NCI-H1694 (cell line): ENCODE measurements at places on chromosomes 7 and 10.
A peak's percentile ranks its signal among the peaks of the same experiment; 100 is the strongest.

GRCh38 chr7:1271656-1272055, 39.0 kb downstream of the UNCX start:
- DNase-seq: no peak

DNA sequence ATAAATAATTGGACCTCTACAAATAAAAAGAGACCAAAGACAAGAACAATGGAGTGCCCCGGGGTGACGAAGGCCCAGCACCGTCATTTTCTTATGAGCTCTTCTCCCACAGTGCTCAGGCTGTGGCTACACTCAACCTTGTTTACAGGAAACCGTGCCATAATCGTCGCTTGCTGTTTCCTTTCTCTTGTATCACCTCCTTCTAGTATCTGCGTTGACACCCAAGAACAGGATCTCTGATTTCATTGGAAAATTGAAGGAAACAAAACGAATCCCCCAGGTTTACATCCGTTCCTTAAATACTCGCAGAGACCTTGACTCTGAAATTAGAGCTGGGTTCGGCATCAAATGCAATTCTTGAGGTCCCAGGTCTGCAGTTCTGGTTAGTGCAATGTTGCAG, 1.7 kb upstream of the IGFBP3 start:
- DNase-seq: no peak

GRCh38 chr7:155276800-155277375, 20.8 kb upstream of the INSIG1 start:
- no peak for DNase-seq

DNA sequence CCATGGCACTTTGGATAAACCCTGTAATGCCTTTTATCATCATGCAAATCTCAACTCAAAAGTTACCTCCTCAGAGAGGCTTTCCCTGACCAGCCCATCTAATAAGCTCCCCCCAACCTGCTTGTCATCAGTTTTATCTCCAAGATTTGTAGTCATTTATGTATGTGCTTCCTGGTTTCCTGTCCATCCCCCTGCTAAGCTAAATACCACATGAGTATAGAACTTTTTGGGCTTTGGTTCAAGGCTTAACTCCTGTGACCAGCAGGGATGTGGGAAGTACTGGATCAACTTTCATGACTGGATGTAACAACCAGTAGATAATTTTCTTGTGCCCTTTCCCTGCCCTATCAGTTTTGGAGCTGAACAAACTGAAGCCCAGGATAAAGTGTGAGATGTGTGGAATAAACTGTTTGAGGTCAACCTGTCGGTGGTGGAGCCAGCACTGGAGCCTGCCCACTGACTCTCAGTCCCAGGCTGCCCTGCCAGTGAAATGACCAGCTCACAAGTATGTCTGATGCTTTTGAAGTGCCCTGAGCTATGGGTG, 148.6 kb downstream of the CYP26A1 start:
- DNase-seq: no peak

DNA sequence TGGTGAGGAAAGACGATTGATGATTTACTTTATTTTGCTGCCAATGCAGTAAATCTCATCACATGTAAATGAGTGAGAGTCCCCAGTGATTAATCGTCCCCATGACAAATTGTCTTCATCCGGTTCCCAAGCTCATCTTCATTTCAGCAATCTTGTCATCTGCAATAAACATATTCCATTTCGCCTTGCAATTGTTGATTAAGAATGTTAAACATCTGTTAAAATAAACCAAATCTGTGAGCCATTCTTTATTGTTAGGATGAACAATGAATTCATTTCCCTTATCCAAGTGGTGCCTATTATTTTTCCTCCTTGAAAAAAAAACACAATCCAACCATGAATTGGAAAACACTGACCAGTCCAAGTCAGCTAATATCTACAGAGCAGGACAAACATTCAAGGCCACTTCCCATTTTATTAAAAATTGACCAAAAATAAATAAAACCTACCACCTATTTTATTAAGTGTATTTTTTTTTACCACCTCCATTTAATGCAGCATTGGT, 36.5 kb downstream of the NPS start:
- no peak for DNase-seq

GRCh38 chr7:87541648-87542047, 59.0 kb downstream of the ABCB1 start:
- DNase-seq: no peak

- peak; percentile 63 for DNase-seq
Measured at GRCh38 chr10:74008212-74008731, 10.4 kb downstream of the VCL start.

GRCh38 chr7:157430721-157431120, 93.9 kb downstream of the DNAJB6 start:
- DNase-seq: no peak

- DNase-seq: peak; percentile 37
Measured at GRCh38 chr7:66167773-66168387, 37.3 kb upstream of the TPST1 start.

- no peak for DNase-seq
Measured at GRCh38 chr10:71996592-71997371, 32.6 kb downstream of the CHST3 start.

DNA sequence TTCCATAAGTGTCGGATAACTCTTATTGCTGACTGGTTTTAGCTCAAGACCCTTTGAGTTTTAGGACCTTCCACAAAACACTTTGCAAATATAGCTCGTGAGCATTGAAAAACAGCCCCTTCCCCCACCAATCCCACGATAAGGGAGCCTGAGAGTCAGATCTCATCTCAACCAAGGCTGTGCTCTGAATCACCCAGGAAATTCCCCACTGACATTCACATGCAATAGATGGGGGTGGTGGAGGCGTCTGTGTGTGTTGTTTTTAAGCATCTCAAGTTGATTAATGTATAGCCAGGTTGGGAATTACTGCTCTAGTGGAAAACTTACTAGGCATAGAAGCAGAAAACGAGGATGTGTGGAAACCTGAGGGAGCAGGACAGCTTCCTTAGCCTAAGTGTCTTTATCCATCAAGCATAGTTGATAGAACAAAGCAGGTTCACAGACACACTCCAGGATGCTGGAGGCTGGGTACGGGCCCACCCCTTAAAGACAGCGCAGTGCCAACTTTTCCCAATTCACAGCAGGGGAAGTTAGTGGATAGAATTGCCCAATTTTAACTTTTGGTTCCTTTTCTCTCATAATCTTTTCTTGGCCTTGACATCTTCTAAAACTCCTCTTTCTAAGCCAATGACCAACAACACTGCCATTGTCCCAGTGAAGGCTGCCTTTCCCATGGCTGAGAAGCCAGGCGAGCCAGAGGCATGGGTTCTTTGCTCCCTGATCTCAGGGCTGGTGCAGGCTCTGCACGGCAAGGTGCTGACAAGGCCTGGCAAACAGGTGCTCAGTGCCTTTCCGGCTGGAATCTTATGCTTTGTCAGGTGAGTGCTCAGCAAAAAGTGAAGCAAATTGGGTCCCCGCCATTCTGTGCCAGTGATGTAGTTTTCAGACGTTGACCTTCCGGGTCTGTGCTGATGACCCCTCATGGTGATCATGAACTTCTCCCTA, 98.5 kb upstream of the INSIG1 start:
- no peak for DNase-seq

DNA sequence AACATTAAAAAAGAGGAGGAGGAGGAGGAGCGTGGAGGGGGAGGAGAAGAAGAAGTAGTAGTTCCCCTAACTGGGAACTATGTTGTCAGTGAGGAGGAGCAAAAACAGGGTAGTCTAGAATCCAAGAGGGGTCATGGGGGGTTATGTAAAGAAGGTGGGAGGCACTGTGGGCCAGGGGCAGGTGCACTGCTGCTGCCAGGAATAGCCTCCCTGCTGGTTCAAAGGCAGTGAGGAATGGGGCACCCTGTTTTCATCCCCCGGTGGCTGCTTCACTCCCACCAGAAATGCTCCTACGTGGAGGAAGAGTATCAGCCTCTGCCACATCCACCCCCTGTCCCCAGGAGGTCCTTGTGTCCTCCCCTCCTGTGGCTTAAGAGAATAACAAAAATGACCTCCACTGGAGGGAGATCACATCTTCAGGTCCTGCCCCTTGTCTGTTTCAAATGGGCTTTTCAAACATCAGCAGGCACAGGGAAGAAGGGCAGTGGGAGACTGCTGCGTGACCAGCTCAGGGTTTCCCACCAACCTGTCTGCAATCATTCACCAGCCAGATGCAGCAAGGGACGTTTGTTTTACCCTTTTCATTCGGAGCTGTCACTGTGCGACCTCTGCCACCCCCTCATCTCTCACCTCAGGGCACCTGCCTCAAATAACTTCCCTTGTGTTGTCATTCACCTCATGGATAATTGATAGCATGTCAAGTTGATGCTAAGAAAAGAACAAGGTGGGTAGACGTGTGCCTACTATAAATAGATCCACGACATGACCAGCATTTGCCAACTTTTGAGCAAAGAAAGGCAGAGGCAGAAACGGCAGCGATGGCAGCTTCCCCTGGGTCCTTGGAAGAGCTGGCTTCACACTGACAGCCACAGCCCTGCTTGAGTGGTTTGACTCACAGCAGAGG, 92.6 kb downstream of the DGKI start:
- DNase-seq: no peak

- no peak for DNase-seq
Measured at GRCh38 chr7:38160003-38160571, 18.0 kb upstream of the STARD3NL start.

DNA sequence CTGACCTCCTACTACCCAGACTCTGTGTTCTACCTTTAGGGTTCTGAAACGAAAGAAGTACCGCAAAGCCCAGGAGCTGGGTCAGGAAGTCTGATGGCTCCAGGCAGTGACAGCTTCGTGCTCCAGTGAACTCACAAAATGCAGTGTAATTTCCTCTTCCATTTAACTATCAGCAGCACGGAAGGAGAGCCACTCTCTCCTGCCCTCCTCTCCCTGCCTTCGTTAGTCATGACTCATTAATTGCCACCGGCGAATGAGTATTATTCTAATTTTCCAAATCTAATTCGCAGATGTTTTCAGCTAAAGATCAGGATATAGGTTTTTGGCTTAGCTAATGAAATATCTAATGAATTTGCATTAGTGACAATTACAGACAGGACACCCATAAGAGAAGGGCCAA, 1262.0 kb downstream of the TYW1 start:
- DNase-seq: no peak

DNA sequence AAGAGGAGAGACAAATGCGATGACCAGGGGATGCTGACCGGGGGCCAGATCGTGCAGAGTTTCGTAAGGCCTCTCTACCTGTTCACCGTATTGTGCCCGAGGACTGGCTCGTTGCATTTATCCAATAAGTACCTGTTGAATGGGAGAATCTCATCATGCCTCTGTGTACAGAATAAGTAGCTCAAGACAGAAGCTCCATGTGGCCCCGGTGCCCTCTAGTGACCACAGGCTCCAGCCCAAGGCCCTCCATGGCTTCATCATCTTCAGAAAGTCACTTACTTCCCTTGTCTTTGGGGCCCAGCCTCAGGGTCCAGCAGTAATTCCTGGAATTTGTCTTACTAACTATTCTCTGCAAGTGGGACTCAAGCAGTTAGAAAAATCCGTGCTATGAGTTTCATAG, 151.0 kb downstream of the CHN2 start:
- DNase-seq: no peak

DNA sequence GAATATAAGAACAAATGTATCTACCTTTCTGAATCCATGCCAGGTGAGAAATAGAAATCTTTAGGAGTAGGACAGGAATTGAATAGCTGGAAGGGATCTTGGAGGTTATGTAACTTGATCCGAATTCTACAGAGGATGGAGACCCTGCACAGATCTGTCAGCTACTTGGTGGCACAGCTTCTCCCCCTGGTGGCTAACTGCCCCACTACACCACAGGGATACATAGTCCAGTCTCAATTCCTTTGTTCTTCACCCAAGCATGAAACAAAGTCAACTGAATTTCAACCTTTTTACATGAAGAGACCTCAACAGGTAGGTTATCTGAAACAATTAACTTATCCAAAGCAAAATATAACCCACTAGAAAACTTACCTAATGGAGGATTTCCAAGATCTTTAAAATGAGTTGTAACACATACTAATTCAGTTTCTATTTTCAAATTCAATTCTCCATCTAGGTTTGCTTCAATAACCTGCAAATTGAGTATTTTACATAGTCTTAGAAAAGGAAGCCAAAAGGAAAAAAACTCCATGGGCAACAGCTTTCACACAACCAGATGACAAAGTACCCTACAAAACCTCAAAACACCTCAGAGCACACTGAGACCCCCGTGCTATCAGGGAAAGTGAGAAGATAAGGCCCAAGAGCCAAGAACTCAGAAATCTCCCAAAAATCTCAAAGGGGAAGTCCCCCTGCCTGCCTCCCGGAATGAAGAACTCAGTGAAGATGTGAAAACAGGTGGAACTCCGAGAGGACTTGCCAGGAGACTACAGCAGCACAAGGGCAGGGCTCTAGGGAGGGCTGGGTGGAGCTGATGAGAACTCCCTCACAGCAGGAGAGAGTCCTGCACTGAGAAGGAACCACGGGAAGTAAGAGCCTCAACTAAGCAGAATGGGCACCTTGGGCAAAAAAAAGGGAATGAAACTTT, 10.3 kb downstream of the HUS1 start:
- DNase-seq: peak; percentile 71

- DNase-seq: no peak
Measured at GRCh38 chr10:43024524-43024923, 52.3 kb upstream of the RET start.

DNA sequence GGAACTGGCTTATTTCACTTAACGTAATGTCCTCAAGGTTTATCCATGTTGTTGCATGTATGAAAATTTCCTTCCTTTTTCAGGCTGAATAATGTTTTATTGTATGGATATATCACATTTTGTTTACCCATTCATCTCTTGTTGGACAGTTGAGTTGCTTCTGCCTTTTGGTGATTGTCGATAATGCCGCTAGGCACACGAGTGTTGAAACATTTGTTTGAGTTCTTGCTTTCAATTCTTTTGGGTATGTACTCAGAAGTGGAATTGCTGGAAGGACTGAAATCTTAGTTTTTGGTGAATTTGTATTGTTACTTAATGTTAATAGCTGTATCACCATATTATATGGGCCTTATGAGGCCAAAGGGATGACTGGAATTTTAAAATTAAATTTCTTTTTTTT, 23.6 kb downstream of the CCNY start:
- no peak for DNase-seq

DNA sequence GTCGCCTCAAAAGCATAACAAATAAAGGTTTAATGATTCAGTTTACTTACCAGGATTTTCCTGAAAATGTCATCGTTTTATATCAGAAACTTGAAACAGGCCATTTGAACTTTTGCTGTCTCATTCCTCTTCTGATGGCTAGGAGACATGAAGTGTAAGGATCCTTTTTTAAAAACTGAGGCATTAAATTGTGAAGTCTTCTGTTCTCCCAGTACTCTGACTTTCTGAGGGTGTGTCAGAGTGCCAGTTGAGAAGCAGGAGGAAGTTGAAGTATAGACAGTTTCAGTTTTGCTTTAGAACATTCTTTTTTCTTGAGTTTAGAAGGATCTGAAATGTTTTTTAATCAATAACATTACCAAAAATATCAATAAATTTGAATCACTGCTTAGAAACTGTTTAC, at the start of gene SAMD9L:
TSS of gene SAMD9L (minus strand) at position 242 of the 400 bp plus-strand sequence. CDS start 12,414 bp downstream, outside the sequence.
- DNase-seq: no peak
